GM04504 (cell line): ENCODE measurements at places on chromosomes 12 and 14.

GRCh38 chr12:58887068-58887467 is 33.2 kb downstream of the LRIG3 start:
- no peak for DNase-seq

GRCh38 chr12:113689047-113689610 is 217.5 kb upstream of the LHX5 start:
- no peak for DNase-seq

GRCh38 chr12:22477894-22478287 is 66.5 kb downstream of the C2CD5 start:
- DNase-seq = no peak

- no peak for DNase-seq
Observed at GRCh38 chr12:119956047-119956446, 33.0 kb upstream of the BICDL1 start.

DNA sequence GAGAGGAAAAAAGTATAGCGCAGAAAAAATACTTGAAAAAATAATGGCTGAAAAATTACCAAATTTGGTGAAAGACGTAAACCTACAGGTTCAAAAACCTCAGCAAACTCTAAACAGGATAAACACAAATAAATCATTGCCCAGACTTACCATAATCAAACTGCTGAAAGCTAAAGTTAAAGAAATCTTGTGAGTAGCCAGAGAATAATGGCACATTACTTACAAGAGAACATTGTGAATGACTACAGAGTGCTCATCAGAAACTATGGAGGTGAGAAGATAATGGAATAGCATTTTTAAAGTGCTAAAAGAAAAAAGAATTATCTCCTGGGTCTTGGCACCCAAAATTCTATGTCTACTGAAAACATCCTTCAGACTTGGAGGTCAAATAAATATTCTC is 36.0 kb downstream of the ATF1 start:
- no peak for DNase-seq

- DNase-seq = no peak
Observed at GRCh38 chr14:83863042-83863774, 1666.7 kb upstream of the FLRT2 start.

GRCh38 chr12:71942703-71943102 is 4.1 kb downstream of the TPH2 start:
- DNase-seq = no peak
